ENCODE measurements at places on chromosomes 16 and 17.

- DNase-seq = peak; percentile 68
Measured at GRCh38 chr16:82748026-82748425, 121.3 kb downstream of the CDH13 start.

DNA sequence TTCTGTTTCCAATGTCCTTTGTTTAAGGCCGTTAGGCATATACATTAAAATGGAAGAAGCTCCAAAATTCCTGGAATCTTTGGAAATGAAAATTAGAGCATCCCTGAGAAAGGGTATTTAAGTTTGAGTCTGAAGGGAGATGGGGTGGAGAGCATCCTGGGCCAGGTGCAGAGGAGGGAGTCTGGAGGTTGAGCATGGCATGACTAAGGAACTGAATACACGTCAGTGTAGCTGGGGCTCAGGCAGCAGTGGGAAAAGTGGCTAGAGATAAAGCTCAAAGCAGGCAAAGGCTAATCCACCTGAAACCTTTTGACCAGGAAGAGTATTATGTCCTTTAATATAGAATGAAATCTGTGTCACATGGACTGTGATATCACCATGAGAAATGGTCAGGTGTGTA lies 669.0 kb upstream of the RBFOX1 start:
- DNase-seq = no peak

GRCh38 chr16:79628501-79628975 lies 28.0 kb upstream of the MAF start:
- DNase-seq = peak; percentile 64

- no peak for DNase-seq
Measured at GRCh38 chr17:4572131-4572530, 11.8 kb upstream of the GGT6 start.

GRCh38 chr17:49370971-49371834 lies 9.2 kb upstream of the ZNF652 start:
- no peak for DNase-seq

- peak; percentile 72 for DNase-seq
Measured at GRCh38 chr17:82241183-82241925, 12.5 kb downstream of the SLC16A3 start.

GRCh38 chr16:57115514-57116182 lies 23.3 kb downstream of the CPNE2 start:
- DNase-seq = peak; percentile 58

DNA sequence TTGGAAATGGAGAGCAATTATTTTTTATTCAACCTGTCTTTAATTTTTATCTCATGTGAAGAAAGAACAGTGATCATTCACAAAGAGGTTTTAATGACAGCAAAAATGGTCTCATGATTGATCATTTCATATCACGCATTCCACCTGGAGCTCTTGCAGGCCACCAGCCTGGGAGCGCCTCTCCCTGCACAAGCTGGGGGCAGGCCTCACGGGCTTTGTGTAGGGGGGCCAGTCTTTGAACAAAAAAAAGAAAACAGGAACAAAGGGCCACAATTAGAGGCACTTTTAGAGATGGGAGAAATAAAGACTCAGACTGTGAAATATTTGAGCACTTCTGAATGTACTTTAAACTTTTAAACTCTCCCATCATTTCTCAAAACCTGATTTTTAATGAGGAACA lies 232.9 kb downstream of the CHD9NB start:
- DNase-seq = no peak

DNA sequence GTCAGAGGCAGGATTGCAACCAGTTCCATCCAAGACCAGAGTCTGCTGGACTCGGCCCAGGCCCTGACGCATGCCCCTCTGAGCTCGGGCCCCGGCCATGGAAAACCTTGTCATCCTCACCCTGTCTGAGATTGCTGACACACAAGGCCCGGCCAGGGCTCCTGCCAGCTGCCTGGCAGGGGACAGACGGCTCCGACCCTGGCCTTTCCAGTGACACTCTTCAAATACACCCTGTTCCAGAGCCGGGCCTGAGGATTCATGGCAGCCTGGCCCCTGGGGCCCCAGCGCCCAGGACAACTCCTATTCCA lies 3.2 kb upstream of the PABPN1L start:
- no peak for DNase-seq

DNA sequence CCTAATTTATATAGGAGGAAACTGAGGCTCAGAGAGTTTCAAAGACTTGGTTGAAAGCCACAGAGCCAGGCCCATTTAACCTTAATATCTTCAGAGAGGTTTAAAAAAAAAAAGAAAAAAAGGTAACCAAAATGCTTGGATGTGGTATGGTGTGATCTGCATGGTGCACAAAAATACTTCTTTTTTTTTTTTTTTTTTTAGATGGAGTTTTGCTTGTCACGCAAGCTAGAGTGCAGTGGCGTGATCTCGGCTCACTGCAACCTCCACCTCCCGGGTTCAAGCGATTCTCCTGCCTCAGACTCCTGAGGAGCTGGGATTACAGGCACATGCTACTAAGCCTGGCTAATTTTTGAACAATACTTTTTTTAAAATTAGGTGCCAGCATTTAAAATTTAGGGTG lies 101.8 kb downstream of the XYLT1 start:
- DNase-seq = no peak

DNA sequence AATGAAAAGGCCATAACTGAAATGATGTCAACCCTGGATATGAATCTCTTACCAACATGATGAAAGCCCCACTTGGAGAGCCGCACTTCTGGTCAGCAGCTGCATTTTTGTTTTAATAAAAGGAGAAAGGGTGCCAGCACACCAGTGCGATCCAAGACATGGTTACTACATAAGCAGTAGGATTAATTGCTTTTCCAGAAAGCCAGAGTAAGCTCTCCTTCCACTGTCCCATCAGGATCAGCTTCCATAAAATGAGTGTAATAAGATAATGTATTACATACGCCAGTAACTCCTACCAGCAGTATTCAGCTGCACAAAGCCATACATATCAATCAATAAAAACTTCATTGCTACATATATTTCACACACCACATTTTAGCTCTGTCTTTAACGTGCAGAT lies 26.3 kb upstream of the NACA2 start:
- no peak for DNase-seq
